ENCODE measurements at places on chromosomes 7 and 10. TPM values are rescaled to one million over a fixed set of nuclear protein-coding genes. Genes with fewer than 3 reads are reported as not detected.

The PIP4K2A gene
- 27.1 TPM for polyA plus RNA-seq

DNA sequence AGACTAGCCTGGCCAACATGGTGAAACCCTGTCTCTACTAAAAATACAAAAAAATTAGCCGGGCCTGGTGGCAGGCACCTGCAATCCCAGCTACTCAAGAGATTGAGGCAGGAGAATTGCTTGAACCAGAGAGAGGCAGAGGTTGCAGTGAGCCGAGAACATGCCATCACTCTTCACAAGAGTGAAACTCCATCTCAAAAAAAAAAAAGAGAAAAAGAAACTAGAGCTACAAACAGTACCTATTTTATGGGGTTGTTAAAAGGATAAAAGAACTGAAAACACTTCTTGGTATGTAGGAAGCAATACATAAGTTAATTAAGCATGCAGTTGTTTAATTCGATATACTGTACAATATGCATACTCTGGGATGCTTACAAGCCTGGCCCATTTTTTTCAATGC lies 216.9 kb downstream of the SORCS1 start:
- DNase-seq: no peak

DNA sequence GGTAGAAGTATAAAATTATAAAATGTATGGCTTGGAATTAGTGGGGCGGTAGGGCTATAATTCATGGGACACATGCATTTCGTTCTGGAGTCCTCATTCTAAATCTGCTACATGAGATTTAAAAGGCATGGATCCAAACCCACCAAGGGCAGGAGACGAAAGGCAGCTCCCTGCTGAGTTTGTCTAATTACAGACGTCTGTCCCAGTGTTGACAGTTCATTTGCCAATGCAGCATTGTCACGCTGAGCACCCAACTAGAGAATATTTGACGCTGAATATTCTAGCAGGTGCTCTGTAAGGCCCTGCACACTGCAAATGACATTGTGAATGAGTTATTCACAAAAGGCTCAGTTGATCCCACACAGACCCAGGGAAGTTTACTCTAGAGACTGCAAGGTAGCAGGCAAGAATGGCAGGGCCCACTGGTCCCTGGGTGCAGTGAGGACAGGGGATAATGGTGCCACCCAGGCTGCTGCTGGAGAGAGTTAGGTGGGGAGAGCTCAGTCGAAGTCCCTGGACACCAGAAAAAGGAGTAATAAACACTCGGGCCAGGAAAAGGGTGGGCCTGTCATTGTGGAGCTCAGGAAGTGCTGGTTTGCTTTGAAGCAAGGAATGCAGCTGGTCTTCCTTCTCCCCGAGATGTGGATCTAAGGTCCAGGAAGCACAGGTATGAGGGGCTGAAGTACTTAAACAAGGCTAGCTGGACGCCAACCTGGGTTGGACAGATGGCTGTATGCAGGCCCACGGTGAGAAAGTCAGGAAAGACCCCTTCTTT lies 75.0 kb upstream of the JCAD start:
- no peak for DNase-seq

The C10orf53 gene
- not detected for polyA plus RNA-seq

The CSGALNACT2 gene
- polyA plus RNA-seq: 24.9 TPM

- DNase-seq: no peak
These were observed 63.8 kb downstream of the KLHDC10 start for GRCh38 chr7:130134106-130134636.
